NCI-H1436 treated with DMSO at 0.1 percent for 48 hours (cell line): ENCODE measurements at places on chromosomes 6 and 20.

DNA sequence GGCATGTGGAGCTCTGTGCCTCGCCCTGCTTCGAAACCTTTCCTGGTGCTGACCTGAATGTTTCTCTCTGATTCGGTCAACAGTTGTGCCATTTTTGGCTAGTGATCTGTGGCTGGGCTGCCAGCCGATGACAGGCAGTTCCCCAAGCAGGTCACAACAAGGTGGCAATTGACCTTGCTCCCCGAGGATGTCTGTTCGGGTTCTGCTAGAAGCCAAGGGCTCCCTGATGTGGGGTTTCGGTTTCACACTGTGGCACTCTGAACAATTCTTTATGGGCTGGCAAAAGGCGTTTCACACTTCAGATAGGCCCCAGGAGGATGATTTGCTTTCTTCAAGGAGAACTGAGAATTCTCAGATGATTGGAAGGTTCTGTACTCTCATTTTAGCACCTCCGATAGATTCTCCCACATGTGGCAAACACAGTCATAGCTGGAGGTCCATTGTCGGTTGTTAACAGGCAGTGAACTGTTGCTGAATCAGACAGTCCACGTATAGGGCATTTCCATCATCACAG is 135.6 kb downstream of the SLC24A3 start:
- DNase-seq: no peak

GRCh38 chr6:50978380-50979170 is 159.9 kb downstream of the TFAP2B start:
- no peak for DNase-seq

- no peak for DNase-seq
Measured at GRCh38 chr20:17944854-17945474, 23.6 kb downstream of the SNX5 start.

DNA sequence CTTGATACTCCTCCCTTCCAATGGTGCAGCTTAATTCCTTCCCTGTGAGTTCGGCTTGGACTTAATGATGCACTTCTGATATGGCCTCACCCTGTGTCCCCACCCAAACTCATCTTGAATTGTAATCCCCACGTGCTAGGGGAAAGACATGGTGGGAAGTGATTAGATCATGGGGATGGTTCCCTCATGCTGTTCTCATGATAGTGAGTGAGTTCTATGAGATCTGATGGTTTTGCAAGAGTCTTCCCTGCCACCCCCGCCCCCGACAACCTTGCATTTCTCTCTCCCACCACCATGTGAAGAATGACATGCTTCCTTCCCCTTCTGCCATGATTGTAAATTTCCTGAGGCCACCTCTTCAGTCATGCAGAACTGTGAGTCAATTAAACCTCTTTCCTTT is 50.3 kb upstream of the HLA-G start:
- DNase-seq: no peak

GRCh38 chr6:155481215-155481614 is 25.6 kb upstream of the NOX3 start:
- no peak for DNase-seq

GRCh38 chr20:50810842-50811241 is 16.0 kb downstream of the BCAS4 start:
- no peak for DNase-seq

DNA sequence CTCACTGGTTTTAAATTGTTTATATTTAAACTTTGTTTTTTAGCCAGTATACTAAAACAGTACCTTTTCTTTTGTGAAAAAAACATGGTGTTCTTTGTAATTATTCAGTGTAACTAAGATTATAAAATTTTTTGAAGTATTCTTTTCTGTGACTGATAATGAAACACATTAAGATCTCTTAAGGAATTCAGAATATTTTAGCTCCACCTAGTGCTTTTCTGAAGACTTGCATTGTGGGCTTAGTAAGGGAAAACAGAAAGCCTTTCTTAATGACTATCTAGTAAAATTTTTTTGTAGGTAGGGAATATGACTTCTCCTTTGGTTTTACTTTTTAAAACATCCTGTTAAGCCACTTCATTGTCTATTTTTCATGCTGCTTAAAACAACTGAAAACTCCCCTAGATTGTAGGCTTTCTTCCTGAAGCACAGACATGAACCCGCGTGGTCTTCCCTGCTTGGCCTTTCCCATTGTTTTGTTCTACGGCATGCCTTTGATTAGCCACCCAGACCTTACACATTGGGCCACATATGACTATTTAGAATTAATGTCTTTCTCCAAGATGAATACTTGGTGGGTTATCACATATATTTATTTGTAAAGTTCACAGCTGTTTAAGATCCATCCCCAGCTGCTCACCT is 72.1 kb downstream of the AFDN start:
- no peak for DNase-seq

- DNase-seq: no peak
Measured at GRCh38 chr6:150008588-150008987, 16.7 kb downstream of the RAET1L start.

DNA sequence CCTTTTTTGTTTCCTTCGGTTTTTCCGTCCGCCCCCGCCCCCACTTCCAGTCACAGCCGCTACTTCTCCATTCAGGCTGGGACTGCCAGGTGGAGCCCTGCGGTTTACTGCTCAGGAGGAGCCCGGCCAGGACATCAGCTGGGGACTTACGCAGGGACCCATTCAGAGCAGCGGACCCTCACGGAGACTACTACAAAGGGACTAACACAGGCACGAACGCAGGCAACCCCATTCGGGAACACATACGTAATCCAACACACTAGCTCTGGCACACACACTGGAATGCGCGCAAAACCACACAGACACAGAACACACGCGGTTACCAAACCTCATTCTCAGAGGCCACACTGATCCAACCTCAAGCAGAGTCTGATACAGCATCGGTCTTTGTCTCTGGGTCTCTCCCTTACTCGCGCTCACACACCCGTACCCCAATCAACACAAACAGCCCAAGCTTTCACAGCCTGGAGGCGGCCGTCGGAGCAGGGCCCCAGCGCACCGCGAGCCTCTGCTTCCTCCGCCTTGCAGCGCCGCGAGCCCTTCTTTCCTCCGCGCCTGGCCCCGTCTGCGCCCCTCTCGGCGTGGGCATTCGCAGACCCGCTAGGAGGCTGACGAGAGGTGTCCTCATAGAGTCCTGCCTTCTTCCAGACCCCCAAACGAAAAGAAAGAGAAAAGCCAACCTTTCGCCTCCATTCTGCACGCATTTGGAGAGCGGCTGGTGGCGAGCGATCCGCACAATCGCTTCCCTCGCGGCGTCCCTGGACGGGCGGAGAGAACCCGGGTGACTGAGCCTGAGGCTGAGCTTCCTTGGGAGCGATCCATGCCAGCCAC is 1.1 kb upstream of the SLC32A1 start:
- no peak for DNase-seq

- no peak for DNase-seq
Measured at GRCh38 chr20:56627122-56628014, 1.7 kb upstream of the TFAP2C start.

GRCh38 chr6:149628875-149629510 is 19.5 kb downstream of the KATNA1 start:
- no peak for DNase-seq

- DNase-seq: no peak
Measured at GRCh38 chr6:168355716-168356522, 36.3 kb upstream of the DACT2 start.

DNA sequence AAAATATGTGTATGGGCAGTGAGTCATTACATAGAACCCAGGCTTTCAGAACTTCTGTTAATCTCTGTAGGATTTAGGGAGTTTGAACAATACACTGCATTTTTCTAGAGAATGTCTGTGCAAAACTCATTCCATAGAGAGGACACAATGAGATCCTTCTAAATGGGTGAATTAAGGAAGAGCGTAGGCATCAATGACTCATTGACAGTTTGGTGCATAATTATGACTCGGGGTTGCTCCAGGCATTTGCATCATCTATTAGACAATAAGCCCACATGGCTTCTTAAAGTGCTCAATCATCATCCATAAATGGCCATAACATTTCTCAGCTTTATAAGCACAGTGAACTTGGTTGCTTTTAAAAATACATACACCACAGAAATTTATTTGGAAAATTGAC is 625.5 kb downstream of the CDH26 start:
- DNase-seq: no peak

DNA sequence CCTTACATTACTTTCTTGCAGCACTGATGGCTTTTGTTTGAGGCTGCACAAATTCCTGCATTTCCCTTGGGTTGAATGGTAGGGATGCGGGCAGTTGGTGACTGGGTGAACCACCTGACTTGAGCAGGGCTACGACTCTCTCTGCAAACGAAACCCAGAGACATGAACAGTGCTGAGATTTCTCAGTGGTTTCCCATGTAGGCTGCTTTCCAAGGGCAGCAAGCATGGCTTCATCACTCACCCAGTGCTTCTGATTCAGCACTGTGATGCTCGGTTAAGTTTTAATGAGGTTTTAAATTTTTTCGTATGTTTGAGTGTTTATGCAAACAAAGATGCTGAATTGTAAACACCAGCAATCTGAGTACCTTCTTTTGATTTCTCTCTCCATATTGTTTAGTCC is 127.2 kb downstream of the MTHFD1L start:
- DNase-seq: no peak

- DNase-seq: no peak
Measured at GRCh38 chr6:43992783-43993644, 134.2 kb downstream of the MRPL14 start.
